Fibroblast of the aortic adventitia (primary cell): ENCODE measurements at places on chromosomes 12 and 14.

GRCh38 chr12:71157601-71158233 is at the start of gene TSPAN8:
Gene TSPAN8 (minus strand): TSS chr12:71157999. CDS start chr12:71157678, 321 bp downstream.
- peak; percentile 32 for DNase-seq

GRCh38 chr14:68678471-68678870 is 114.4 kb downstream of the ZFP36L1 start:
- no peak for DNase-seq

DNA sequence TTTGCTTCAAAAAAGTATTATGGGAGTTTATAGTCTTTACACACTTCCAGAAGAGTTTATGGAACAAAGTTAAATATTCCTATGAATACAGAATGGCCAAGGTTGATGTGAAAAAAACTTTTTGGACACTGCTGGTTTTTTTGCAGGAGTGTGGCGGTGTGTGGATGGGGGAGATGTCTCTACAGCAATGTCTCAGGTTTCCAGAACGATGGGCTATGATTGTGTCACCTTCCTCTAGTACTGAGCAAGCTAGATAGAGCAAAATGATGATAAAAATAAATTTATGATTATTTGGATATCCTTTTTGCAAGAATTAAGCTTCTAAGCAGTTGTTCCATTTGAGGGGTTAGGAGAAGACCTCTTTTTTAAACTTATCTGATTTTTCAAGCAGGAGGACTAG is 37.9 kb downstream of the FBXO34 start:
- no peak for DNase-seq

- DNase-seq, result no peak
Measured at GRCh38 chr12:92628476-92628875, 74.3 kb upstream of the PLEKHG7 start.

GRCh38 chr12:53743266-53744129 is 8.3 kb downstream of the CISTR start:
- DNase-seq, result peak; percentile 55

GRCh38 chr12:19238540-19238939 is 109.0 kb downstream of the PLEKHA5 start:
- no peak for DNase-seq

GRCh38 chr12:125633686-125634085 is 568.5 kb downstream of the AACS start:
- DNase-seq, result no peak

GRCh38 chr12:29148911-29149690 is at the start of gene FAR2:
Gene FAR2 (plus strand): TSS chr12:29149278. CDS start chr12:29270450, 121,172 bp downstream.
- peak; percentile 35 for DNase-seq
